Fibroblast of mammary gland (primary cell): ENCODE measurements at places on chromosomes 16 and 17.

- peak; percentile 67 for DNase-seq
These were observed 14.6 kb downstream of the CALB2 start for GRCh38 chr16:71373073-71373472.

DNA sequence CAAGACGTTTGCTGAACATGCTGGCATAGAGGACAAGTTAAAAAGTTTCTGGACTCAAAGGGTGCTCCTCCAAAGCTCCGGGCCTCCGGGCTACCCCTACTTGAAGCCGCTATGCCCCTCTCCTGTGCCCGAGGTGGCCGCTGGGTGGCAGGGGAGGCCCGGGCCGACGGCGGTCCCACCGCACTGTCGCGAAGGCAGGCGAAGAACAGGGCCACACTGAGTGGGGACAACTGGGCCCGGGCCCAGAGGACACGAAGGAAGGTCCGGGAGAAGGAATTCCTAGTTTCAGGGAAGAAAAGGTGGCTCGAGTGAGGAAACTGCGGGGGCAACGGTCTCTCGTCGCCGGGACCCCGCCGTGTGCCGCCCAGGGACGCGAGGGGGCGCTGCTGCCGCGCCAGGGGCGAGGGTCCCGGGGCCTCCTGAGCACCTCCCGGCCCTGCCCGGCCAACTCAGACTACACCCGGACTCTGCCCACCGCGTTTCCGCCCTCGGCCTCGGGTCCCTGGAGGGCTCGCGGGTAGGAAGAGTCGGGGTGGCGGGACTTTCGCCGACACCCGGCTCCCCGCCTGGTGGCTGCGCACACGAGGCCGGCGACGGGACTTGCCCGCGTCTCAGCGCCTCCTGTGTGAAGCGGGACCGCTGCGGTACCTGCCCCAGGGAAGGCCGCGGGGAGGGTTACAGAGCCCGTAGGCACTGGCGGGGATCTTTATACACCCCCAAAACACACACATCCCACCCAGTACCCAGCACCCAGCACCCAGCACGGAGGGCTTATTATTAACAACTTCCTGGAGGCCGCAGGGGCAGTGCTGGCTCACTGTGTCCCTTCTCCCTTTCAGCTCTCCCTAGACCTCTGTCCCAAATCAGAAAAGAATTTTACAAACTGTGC, 772 bp upstream of the CHCT1 start:
- peak; percentile 44 for DNase-seq

- no peak for DNase-seq
These were observed 22.1 kb downstream of the RABEP2 start for GRCh38 chr16:28902909-28903308.

- DNase-seq, result no peak
These were observed 254.0 kb downstream of the KATNIP start for GRCh38 chr16:27803775-27804549.

DNA sequence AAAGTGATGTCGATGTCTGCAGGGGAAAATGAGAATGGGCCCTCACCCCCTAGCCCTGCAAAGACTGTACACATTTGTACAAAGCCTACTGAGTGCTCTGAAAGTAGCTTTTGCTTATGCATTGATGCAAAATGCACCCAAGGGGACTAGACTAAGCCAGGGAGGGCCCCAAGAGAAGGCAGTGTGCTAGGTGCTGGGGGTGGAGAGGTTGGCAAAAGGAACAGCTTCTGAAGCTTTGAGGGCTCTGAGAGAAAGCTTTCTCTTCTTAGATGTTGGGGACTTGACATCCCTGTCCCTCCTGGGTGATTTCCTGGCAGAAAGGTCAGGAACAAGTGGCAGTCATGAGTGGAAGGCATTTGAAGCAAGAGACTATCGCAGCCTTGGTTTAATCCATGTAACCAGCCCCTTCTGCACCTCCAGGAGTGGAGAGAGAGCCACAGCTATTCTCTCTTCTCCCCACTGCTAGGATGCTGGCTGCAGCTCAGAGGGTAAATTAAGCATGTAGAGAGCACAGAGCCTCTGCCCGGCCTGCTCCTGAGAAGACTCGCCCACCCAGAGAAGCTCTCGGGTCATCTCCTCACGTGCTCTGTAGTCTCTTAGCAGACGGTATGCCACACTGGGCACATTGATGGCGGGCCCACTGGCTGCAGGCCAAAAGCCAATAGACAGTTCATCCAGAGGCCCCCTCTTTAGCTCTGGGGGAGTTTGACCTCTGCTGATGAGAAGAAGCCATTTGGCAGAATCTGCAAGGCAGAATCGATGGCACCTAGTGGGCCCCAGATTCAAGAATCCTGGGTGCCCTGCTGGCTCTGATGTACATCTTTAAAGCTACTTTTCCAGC, 221.4 kb downstream of the MSI2 start:
- no peak for DNase-seq

DNA sequence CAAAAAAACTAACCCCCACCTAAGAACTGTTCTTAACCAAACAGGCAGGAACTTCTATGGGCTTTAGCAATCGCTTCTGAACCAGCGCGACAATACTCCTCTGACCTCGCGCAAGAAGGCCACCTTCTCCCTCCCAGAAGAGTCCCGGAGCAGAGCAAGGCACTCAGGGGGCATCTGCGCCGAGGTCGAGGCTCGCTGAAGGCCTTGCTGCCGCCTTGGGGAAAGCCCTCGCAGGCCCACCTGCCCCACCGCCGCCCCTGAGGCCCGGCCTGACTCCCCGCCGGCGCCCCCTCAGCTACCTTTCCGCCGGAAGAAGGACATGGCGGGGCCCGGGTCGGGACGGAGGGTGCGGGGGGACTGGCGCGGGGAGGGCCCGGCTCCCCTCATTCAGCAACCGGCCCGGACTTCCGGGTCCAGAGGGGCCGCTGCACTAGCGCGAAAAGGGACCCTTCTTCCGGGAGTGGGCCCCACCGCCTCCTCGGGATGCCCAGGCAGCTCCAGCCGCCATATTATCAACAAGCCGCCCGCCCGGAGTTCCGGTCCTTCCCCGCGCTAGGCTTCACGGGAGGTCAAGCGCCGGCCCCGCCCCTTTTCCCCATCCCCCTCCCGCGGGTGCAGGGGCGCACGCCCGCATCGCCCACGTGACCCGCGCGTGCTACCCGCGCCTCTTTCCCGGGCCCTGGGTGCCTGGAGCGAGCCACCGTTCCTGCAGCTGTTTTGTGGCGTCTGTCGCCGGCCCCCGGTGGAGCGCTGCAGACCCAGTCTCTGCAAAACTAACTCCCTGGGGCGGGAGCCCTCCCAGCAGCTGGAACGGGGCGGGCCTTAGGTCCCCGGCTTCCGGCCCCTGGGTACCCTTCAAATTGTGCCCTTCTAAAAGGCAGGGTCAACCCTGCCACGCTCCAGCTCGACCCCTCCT, at the start of gene AKAP10:
TSS of gene AKAP10 (minus strand) at position 536 of the 916 bp plus-strand sequence. CDS start at position 387, 149 bp downstream.
- DNase-seq, result peak; percentile 72

GRCh38 chr17:60744355-60744966, 66.8 kb downstream of the BCAS3 start:
- DNase-seq, result no peak
